ENCODE measurements at places on chromosomes 4 and X.

GRCh38 chr4:22754116-22754515, 61.4 kb downstream of the GBA3 start:
- no peak for DNase-seq

DNA sequence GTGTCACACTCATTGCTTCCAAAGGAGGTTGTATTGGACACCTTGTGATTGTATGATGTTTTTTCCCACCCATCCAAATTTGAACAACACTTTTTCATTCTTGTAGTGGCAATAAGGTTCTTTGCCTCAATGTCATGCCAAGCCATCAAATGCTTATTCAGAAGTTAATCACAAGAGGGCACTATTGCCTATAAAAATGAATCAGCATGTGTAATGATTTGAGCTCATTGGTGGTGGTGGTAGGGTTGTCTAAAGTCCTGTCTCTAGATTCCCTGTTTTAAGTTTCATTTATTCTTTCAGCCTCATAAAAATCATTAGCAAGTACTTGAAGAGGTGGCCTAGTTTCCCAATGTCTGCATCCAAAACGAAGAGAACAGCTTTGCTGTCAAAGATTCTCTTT, 37.0 kb downstream of the IRS4 start:
- no peak for DNase-seq

DNA sequence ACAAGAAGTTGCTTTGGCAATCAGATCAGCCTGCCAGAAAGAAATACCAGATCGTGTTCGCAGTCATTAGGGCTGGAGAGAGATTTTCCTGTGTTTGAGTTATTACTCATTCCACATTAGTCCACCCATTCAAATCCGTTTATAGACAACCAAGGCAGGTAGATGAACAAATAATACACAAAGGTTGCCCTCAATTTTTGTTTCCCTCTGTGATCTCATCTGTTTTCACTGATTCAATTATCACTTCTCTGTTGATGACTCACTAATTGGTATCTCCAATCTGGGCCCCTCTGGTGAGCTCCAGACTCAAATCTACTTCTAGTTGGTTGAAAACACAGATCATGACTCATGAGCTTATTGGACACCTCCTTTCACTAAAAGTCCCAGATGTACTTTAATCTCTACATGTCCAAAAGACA, 54.5 kb downstream of the CHM start:
- peak; percentile 46 for DNase-seq

DNA sequence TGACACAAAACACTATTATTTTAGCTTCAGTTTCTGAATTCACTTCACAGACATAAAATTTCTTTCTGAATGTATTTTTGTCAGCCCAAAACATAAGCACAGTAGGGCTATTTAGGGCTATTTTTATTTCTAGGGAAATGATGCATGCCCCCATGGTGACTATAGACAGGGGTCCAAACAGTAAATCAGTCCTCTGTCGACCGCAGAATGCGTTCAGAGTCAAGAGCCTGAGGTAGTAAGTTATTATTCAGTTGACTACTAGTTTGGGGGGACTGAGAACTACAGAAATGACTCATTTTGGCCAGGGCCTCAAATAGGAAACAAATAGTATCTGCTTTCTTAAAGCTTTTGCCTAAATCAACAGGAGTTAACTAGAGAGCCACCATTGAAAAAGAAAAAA, 414.4 kb downstream of the AFF2 start:
- DNase-seq = no peak

GRCh38 chrX:17774053-17774452, 36.8 kb downstream of the SCML1 start:
- no peak for DNase-seq

- peak; percentile 93 for DNase-seq
Measured at GRCh38 chr4:40576651-40577480, 52.8 kb downstream of the RBM47 start.

- DNase-seq = no peak
Measured at GRCh38 chrX:19595043-19595677, 79.9 kb upstream of the MAP3K15 start.

- peak; percentile 50 for DNase-seq
Measured at GRCh38 chr4:31613946-31614623, 893.9 kb downstream of the PCDH7 start.

- no peak for DNase-seq
Measured at GRCh38 chrX:135484641-135485289, 35.7 kb upstream of the INTS6L start.

- DNase-seq = no peak
Measured at GRCh38 chr4:135050086-135050717, 848.6 kb upstream of the PABPC4L start.

GRCh38 chr4:94462572-94462971, 10.8 kb downstream of the PDLIM5 start:
- no peak for DNase-seq

DNA sequence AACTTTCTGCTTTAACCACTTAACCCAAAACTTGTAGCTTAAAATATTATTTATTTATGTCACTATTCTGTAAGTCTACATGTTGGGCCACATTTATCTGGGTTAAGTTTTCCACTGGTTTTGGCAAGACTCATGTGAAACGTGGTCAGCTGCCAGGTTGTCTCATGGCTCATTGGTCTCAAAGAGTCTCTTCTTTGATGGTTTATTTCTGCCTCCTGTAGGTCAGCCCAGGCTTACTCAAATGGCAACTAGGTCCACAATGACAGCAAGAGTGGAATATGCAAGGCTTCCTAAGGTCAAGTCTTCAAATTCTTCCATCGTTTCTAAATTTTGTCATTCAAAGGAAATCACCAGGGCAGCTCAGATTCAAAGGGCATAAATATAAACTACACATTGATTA, 828.7 kb downstream of the PCDH7 start:
- no peak for DNase-seq

DNA sequence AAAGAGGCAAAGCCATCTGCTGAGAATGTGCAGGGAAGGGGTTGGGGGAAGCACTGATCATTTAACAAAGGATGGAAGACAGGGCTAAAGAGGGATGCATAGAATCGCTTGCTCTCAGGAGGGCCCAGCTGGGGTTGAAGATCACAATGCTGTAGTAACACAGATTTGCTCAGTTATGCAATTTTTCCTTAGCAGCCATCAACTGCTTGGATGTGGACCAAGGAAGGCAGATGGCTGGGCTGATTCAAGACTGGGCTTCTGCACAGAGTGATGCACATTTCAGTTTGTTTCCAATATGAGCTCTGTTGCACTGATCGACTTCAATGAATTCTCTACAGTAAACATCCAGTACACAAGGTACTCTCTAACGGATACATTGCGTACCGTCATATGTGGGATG, 127.8 kb upstream of the TBL1X start:
- DNase-seq = no peak

- DNase-seq = no peak
Measured at GRCh38 chr4:86393749-86394148, 33.9 kb upstream of the MAPK10 start.

DNA sequence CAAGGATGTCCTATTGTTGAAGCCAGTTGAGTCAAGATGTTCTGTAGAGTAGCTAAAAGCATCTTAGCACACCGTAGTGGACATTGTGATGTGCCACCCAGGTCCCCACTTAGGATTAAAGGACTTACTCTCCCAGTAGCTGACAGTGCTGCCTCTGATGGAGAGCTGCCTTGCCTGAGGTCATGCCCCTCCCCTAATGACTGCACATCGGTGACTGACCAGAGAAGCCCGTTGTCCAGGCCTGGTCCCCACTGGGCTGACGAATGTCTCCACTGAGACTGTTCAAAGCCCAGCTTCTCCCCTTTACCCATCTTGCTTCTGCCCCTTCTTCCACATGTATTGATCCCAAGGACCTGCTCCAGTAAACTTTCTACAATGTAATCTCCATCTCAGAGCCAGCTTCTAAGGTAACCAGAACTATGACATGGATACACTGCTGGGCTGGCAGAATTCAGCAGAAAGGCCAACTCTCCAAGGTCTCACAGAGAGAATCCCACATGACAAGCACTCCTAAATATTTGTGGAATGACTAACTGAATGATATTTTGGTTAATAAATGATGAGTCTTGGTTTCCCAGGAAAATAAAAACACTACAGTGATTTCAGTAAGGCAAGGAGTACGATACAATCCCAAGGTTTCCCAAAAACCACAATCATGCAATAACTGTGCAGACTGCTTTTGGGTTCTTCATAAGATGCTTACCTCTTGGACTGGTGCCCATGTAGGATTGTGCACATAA, 82.4 kb upstream of the TMEM150C start:
- DNase-seq = no peak

DNA sequence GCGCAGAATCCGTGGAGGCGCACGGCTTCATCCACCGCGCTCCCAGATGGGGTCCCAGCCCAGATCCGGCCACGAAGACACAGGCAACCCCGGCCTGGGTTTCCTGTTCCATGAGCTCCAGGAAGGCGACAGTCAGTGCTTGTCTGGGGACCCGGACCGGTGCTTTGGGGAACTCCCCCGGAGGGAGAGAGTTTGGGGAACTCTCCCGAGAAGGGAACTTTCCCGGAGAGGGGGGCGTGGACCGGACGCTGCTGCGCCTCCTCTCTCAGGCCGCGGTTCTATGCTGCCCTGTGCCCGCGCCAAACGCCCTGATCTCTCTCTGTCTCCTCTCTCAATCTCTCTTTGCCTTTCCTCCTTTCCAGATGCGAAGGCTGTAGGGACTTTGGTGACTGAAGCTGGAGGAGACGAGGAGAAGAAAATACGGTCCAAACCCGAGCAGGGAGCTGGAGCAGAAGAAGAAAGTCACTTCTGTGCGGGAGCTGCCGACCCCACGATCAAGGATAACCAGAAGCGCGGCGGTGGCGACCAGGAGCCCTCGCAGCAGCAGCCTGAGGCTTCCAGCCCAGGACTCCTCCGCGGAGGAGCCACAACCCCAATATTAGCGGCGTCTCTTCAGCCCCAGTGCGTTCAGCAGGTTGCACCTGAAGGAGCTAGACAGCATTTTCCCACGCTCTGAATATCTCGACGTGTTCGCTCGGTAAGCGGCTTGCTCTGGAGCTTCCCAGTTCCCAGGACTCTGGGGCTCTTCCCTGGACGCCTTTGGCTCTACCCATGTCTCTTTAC, 47.6 kb upstream of the NKAP start:
- DNase-seq = peak; percentile 54

DNA sequence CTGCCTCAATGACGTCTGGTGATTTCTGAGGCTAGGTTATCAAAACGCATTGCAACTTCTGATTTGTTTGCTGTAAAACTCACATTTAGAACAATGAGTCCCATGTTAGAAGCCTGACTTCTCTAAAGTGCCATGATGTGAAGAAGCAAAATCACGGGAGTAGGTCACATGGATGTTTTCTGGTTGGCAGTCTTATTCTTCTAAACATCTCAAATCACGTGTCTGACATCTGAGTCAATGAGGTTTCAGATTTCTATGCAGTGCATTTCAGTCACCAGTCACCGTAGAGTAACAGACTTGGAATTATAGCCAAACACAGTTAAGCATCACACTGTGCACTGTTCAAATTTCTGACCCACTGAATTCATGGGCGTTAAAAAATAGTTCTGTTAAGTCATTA, 482.1 kb downstream of the TMA16 start:
- no peak for DNase-seq

DNA sequence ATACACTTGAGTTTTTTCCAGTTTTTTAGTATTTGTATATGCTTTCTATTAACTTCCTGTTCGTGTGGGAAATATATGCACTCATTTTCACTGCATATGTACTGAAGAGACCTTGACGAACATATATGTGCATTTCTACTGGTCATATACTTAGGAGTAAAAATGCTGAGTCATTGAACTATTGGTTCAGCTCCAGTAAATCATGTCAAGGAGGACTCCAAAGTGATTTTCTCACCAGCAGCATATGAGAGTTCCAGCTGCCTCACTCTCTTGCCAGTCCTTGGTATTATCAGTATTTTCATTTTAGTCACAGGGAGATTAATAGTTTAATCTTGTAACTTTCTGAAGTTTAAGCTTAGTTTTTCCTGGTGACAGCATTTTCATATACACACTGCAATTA, 2750.2 kb downstream of the ARAP2 start:
- DNase-seq = no peak

GRCh38 chr4:1244081-1244977, 4.6 kb downstream of the CTBP1 start:
- DNase-seq = peak; percentile 21

DNA sequence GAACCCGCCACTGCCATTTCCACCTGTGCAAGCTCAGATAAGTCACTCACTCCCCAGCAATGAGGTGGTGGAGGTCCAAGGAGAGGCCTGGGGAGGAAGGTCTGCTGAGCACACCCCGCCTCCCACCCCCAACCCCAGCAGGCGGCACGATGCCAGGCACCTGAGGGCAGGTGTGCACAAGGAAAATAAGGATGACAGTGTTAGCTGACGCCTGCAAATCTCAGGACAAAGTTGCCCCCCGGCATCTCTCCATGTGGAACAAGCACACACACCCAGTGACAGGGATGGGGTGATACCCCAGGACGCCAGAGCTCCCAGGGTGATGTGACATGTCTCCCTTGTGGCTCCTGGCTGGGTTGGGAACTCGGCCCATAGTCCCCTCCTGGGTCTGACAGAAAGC, 9.9 kb downstream of the JAKMIP1 start:
- no peak for DNase-seq

DNA sequence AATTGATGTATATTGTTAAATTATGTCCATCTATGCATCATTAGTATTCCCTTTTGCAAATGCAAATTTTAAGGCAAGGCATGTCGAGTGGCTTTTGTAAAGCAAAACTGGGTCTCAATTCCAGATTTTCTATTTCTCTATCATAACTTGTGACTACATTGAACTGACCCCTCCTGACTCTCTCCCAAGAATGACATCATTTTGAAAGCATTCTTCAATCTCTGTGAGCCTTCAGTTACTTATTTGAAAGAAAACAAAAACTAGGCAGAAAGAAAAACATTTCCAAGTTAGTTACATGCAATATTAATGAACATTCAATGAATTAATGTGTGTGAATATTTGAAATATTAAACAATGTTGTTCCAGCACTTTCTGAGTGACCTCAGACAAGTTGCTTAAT, 314.3 kb upstream of the CLNK start:
- DNase-seq = no peak

- no peak for DNase-seq
Measured at GRCh38 chrX:131366407-131366806, 77.3 kb upstream of the IGSF1 start.

DNA sequence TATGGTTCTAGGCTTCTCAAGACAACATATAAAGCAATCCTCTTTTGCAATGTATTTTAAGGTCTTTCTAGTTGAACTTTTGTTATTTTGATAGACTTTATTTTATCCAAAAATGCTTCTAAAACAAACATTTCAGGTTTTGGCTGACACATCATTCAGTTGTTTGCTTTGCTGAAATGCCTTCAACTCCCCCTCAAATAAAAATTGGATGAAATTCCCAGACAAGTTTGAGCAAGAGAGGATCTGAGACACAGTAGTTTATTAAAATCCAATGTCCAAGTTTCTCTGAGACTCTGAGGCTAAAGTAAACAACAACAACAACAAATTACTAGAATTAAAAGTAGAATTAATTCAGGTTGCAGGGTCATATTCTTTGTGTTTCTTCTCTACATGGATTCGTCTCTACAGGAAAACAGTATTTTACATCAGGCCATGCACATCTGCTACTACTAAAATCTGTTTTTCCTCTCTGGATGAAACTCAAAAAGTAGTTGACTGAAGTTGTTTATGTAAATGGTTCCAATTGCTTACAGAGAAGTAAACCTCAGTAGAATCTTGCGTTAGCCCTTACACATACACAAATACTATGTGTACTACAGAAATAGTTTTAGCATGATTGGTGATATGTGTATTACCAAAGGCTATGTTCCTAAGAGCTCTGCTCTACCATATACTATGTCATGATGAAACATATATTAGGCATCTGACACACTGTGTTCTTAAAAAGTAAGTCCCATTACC, 64.9 kb downstream of the PRSS12 start:
- no peak for DNase-seq
